Heart left ventricle (tissue), 16 donors: ENCODE measurements at places on chromosomes 5 and 9.
A peak's percentile ranks its signal among the peaks of the same experiment; 100 is the strongest.

GRCh38 chr9:113056191-113057106, at the start of gene ZFP37:
Gene ZFP37, minus strand, starts transcription at chr9:113056724. Its CDS starts 36 bp downstream, at chr9:113056688.
- DNase-seq: peak; percentile 96

- DNase-seq: no peak
These were observed 32.9 kb downstream of the FGD3 start for GRCh38 chr9:92980085-92980745.

DNA sequence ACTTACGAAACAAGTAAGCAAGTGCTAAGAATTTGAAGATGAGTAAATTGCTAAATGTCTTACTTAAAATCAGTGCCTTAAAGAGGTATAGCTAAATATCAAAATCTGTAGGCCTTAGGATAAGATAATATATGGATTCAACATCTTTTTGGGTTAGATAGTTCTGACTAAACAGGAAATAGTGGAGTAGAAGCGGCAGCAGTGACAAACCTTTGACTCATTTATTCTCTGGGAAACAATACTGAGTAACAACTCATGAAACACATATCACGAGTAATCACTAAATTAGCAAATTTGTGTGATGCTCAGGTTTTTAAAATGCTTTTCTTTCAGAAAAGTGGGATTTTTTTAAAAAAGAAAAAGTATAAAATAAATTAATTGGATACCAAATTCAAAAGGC, 762.1 kb upstream of the TYRP1 start:
- no peak for DNase-seq

DNA sequence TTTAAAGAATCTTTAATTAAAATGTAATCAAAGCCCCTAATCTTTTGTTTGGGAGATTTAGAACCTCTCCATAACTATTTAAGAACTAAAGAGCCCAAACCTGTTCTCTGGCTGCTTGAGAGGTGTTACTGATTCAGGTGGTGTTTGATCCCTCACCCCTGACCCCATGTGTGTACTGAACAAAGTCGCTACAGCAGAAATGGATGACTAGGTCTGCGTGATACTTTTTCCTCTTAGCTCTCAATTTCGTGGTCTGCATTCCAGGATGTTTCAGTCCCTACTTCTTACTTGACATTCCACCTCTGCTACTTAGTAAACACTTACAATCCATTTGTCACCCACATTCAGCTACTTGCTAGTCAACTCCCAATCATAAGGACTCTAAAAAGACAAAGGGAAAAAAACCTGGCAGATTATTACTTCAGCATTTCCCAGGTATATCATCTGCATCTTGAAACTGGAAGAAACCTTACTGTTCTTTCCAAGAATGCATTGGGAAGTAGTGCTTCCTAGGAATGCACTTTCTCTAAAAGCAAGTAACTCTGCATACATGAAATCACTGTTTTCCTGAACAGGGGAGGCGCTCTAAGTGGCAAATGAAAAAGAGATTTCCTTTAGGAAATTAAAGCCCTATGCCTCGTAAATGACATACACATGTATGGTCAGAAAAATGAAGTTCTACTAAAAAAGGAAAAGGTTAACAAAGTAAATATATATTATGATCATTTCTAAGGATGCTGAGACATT, 1091.6 kb downstream of the PTPRD start:
- DNase-seq: no peak

DNA sequence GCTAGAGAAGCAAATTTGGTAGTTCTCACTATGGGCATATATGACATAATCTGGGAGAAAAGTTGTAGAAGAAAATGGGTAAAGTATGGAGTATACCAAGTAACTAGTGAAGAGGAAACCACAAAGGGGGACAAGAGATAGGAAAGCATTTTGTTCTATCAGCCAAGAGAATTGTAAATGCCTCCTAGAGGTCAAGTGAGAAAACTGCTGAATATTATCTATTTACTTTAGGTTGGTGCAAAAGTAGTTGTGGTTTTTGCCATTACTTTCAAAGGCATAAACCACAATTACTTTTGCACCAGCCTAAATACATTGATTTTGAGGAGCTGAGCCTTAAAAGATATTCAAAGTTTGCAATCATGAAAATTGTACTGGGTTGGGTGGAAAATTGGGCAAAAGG, 126.7 kb upstream of the GRHPR start:
- no peak for DNase-seq

- DNase-seq: no peak
These were observed 217.0 kb downstream of the PCSK5 start for GRCh38 chr9:76107482-76107881.

DNA sequence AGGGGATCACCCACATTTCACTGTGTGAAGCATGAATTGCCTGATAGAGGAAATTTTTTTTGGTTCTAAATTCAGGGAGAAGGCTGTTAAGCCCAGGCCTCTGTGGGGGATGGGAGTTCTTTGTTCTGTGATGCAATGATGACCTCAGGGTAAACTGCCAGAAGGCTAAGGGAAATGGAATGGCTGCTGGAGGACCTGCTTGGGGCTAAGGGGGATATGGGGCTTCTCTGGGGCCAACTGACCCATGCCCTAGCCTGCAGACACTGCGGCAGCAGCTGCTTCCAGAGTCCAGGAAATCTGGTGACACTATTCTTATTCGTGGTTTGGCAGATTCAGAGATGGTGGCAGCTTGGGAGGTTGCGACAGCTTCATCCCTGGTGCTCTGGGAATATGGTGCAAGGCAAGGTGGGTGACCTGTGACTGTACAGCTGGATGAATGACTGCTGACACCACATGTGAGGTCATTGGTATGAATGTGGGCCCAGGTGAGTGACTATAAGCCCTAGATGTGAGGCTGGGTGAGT, 30.3 kb downstream of the VCP start:
- no peak for DNase-seq

DNA sequence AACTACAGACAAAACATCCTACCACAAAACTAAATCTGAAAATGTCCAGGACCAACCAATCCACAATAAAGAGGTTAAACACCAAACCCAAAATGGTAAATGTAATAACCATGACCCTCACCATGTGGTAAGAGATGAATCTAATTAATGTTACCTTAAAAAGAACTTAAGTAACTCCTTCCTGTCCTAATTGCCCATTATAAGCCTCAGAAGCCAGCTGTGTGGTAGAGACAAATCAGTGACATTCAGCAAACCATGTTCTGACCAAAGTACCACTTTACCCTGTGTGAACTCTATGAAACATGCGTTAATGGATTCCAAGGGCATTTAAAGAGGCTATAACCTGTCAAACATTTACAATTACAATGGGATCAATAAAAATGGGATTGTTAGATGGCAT, 25.0 kb downstream of the LPAR1 start:
- DNase-seq: no peak

DNA sequence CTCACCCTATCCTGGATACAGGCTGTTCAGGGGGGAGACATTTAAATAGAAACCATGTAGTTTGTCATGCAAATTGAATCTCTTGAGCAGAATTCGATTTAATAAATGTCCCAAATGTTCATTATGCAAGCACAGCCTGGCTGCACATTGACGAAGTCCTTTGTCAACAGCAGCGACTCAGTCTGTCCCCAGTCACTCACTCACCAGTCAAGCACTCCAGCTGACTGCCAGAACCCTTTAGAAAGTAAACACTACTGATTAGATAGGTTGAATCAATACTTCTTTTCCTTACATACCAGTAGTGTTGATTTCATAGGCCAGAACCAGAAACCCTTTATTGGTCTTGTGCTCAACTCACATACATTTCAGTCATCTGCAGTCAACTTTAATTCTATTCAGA, 27.5 kb downstream of the CDH6 start:
- DNase-seq: no peak

DNA sequence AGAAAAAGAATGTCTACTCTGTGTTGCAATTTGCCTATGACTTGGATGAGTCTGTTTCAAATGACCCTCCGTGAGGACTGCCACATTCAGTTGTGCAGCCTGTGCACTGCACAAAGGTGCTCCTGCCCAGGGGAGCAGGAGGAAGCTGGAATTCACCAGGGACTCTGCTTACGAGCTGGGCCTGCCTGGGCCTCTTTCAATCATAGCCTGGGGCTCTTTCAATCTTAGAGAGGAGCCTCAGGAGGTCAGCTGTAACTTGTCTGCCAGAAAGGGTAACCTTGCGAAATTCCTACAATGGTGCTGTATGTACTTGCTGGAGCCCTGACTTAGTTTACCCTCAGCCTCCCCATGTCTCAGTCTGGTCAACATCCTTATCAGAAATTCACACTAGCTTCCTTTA, 8.4 kb upstream of the SFXN1 start:
- no peak for DNase-seq

DNA sequence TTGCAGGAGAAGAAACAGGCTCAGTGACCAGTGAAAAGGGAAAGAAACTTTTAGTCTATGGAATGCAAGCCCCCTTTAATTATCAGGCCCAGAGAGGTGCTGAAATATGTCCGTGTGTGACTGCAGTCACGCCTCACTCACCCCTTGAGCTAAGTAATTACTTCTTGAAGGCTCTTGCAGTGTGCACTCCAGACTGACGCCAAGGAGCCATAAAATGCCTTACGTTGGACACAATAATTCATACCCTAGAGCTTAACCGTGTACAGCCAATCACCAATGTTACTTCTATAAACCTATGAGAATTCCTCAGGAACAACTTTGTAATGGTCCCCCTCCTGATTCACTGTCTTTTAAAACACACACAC, 242.2 kb downstream of the SYK start:
- DNase-seq: no peak

DNA sequence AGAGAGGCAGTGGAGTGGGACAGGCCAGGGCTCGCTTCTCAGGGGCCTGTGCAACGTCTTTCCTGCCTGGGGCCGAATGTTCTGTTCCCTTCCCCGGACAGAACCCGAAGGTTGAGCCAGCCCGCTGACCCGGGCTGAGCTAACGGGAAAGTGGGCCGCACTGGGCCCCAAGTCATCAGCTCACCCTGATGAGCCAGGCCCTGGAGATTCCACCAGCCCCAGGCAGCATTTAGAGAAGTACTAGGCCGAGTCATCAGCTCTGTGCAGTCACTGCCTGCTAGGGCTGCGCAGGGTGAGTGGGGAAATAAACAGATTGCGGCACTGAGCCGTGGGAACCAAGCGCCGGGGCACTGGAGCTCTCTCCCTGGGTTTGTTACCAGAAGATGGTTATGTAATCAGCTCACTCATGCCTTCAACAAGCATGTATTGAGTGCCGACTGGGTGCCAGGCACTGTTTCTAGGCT, 29.1 kb upstream of the DUSP1 start:
- DNase-seq: peak; percentile 70

GRCh38 chr9:110214090-110214489, 6.1 kb upstream of the C9orf152 start:
- DNase-seq: no peak

DNA sequence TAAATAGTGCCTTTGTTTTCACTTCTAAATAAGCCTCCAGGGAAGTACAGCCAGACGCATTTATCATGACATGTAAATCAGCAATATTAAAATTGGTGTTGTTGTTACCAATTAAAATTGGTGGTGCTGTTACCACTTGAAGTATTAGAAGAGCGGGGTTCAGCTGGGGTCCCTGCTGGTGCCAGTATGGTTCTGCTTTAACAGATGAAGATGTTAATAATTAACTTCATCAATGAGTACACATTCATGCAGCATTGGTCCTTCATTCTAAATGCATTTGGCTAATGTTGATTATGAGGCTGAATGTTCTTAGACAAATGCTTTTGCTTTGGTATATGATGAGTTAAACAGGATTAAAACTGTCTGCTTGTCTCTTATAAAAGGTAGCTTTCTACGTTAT, 67.6 kb upstream of the TMC1 start:
- DNase-seq: no peak

DNA sequence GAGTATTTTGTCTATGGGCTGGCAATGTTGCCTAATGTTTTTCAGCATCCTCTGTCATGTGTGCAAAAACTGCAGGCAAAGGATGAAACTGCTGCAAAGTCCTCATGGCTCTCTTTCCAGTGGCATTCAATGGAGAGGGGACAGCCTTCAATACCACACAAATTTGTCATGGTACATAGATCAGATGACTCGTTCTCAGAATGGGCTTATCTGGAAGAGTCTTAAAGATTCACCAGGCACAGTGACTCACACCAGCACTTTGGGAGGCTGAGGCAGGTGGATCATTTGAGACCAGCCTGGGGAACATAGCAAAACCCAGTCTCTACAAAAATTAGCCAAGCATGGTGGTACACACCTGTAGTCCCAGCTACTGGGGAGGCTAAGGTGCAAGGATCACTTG, 5.3 kb downstream of the CDKN2AIPNL start:
- no peak for DNase-seq

GRCh38 chr5:56669534-56670483, 145.5 kb upstream of the MAP3K1 start:
- DNase-seq: peak; percentile 61

DNA sequence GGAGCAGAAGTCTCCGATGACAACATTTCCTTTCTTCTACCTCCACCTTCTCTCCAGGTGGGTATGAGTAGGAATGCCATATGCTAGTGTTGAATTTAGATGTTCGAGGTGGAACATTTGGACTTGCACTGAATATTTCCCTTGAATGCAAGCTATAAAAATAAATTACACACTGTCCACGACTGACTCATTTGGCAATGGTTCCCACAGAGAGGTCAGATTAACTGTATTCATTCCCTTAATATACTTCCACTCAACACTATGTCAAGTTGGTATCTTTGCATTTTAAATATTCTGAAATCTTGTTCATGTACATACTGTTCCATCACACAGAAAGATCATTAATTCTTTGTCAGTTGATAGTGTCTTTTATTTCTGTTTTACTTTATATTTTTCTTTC, 222.6 kb upstream of the PIK3R1 start:
- DNase-seq: no peak

- no peak for DNase-seq
These were observed 138.4 kb downstream of the MAPKAP1 start for GRCh38 chr9:125568621-125569020.

GRCh38 chr5:135691044-135691443, 112.3 kb upstream of the CXCL14 start:
- no peak for DNase-seq

- no peak for DNase-seq
These were observed 294.6 kb downstream of the ANXA1 start for GRCh38 chr9:73446306-73446705.

DNA sequence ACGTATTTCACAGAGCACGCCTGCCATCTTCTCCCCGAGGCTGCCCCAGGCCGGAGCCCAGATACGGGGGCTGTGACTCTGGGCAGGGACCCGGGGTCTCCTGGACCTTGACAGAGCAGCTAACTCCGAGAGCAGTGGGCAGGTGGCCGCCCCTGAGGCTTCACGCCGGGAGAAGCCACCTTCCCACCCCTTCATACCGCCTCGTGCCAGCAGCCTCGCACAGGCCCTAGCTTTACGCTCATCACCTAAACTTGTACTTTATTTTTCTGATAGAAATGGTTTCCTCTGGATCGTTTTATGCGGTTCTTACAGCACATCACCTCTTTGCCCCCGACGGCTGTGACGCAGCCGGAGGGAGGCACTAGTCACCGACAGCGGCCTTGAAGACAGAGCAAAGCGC, 9.6 kb downstream of the QRFP start:
- no peak for DNase-seq

- no peak for DNase-seq
These were observed 124.9 kb downstream of the FANCC start for GRCh38 chr9:95192631-95193030.

GRCh38 chr9:116895961-116896360, 208.9 kb downstream of the TRIM32 start:
- DNase-seq: no peak
